HFFc6 (cell line): ENCODE measurements at places on chromosomes 4 and X. TPM values are rescaled to one million over a fixed set of nuclear protein-coding genes. Genes with fewer than 3 reads are reported as not detected.

TIMP1 gene
- total RNA-seq = 862 to 1,582 TPM (median 1,245 TPM) in 3 replicates

PFKFB1 gene
- not detected in 3 replicates for total RNA-seq

CPZ gene
- total RNA-seq = 2.4 to 4.4 TPM (median 3.5 TPM) in 3 replicates

DNA sequence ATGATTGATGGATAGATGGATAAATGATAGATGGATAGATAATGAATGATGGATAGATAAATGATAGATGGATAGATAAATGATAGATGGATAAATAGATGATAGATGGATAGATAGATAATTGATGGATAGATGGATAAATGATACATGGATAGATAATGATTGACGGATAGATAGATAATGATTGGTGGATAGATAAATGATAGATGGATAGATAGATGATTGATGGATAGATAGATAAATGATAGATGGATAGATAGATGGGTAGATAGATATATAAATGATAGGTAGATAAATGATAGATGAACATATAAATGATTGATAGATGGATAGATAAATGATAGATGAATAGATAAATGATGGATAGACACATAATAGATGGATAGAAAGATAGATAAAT lies 49.5 kb upstream of the SHOX start:
- H3K27me3 ChIP-seq = peaks cover 6% of the 10 kb centered on the region
- H3K27ac ChIP-seq = no peak overlapping the region
- no peaks in the 10 kb centered on the region for H3K36me3 ChIP-seq
- no peak overlapping the region for H3K4me3 ChIP-seq

- no peak for DNase-seq
- no peaks in the 10 kb centered on the region for H3K36me3 ChIP-seq
- H3K27ac ChIP-seq = no peak overlapping the region
These were observed 211.4 kb downstream of the GASK1B start for GRCh38 chr4:157961229-157961990.

DNA sequence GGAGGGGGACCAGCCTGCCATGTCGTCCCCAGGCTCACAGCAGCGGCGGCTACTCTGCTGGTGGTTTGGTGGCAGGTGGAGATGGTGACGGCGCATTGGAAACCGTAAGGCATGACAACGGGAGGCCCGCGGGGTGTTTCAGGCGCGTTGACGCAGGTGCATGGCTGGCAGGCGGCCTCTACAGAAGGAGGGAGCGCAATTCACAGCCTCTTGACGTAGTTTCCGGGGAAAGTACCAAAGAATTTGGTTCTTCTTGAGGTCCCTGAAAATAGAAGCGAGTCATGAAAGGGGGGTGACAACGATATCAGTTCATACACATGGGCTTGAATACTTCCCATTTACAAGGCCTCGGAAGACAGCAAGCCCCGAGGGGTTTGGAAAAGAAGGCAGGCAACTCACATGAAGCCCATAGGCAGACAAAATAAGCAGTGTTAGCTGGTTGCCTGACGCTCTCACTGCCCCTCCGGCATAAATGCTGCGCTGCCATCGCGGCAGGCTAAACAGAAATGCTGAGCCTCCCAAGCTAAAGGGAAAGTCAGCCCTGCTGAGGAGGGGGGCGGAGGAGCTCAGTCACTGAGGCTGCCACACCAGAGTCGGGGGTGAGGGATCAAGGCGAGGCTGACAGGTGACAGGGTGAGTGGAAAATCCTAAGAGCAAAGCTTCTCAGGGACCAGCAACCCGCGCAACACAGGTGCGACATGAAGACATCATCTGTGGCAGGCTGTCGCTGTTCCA lies 52.3 kb upstream of the PDLIM3 start:
- DNase-seq = no peak
- H3K4me3 ChIP-seq = no peak overlapping the region; the same call in 1 of the 2 replicates
- H3K36me3 ChIP-seq = no peaks in the 10 kb centered on the region
- no peak overlapping the region for H3K27ac ChIP-seq
- H3K27me3 ChIP-seq = peaks cover 23% of the 10 kb centered on the region
- peaks cover 20% of the 10 kb centered on the region for H3K4me1 ChIP-seq

DNA sequence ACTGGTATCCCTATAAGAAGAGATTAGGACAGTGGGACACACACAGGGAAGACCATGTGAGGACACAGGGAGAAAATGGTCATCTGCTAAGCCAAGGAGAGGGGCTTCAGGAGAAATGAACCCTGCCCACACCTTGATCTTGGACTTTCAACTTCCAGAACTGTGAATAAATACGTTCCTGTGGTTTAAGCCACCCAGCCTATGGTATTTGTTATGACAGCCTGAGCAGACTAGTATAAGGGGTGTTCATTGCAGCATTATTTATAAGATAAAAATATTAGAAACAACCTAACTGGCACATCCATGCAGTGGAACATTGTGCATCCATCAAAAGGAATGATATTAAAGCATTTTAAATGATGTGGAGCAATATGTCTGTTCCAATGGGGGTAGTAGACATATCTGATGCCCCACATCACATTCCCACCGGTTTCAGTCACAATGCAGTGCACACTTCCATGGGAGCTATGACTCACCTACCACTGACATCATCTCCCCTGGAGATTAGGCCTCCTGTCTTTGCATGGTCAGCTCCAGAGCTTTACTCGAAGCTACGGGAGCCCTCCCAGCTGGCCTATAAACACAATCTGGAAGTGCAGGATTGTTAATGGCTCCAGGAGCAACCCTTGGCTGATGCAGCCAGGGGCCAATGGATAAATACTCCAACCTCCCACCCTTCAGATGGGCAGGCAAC lies 38.9 kb upstream of the MAMLD1 start:
- H3K27ac ChIP-seq = peak overlapping the region; percentile 76
- no peaks in the 10 kb centered on the region; the same call in 1 of the 2 replicates for H3K27me3 ChIP-seq
- peak overlapping the region; percentile 33; the same call in 1 of the 2 replicates for H3K4me3 ChIP-seq
- DNase-seq = peak; percentile 76
- peaks cover 29% of the 10 kb centered on the region for H3K4me1 ChIP-seq

HSFX3 gene
- not detected in 3 replicates for total RNA-seq

GRCh38 chr4:136036744-136037143 lies 1495.5 kb downstream of the PCDH18 start:
- no peak overlapping the region for H3K27ac ChIP-seq
- H3K36me3 ChIP-seq = no peaks in the 10 kb centered on the region
- H3K4me3 ChIP-seq = no peak overlapping the region
- H3K27me3 ChIP-seq = no peaks in the 10 kb centered on the region

- H3K4me3 ChIP-seq = no peak overlapping the region
- DNase-seq = no peak
- H3K27ac ChIP-seq = no peak overlapping the region
- H3K27me3 ChIP-seq = peaks cover 3% of the 10 kb centered on the region
These were observed 327.1 kb downstream of the STIM2 start for GRCh38 chr4:27187786-27188185.

GRCh38 chr4:168666531-168666930 lies 169.7 kb downstream of the PALLD start:
- peaks cover 41% of the 10 kb centered on the region for H3K4me1 ChIP-seq
- peak overlapping the region; percentile 15; the same call in 1 of the 2 replicates for H3K4me3 ChIP-seq
- H3K27ac ChIP-seq = peak overlapping the region; percentile 1; the same call in 1 of the 2 replicates
- no peaks in the 10 kb centered on the region for H3K36me3 ChIP-seq
- peaks cover under 1% of the 10 kb centered on the region; the same call in 1 of the 2 replicates for H3K27me3 ChIP-seq
- DNase-seq = peak; percentile 76

DNA sequence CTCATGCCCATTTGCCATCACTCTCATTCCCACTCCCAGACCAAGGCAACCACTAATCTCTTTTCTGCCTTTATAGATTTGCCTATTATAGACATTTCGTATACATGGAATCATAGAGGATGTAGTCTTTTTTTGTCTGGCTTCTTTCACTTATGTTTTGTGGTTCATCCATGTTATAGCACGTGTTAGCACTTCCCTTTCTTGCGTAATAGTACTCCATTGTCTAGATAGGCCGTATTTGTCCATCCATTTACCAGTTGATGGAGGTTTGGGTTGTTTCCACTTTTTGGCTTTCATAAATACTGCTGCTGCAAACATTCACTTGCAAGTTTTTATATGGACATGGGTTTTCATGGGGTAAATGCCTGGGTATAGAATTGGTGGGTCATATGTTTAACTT lies 48.4 kb downstream of the KIF4A start:
- H3K4me1 ChIP-seq = no peaks in the 10 kb centered on the region
- no peak overlapping the region for H3K27ac ChIP-seq
- no peak overlapping the region for H3K4me3 ChIP-seq
- H3K36me3 ChIP-seq = no peaks in the 10 kb centered on the region; the same call in 1 of the 2 replicates

DRD5 gene
- not detected in 3 replicates for total RNA-seq

BST1 gene
- 2.7 and 4.1 TPM in 2 replicates for total RNA-seq

DNA sequence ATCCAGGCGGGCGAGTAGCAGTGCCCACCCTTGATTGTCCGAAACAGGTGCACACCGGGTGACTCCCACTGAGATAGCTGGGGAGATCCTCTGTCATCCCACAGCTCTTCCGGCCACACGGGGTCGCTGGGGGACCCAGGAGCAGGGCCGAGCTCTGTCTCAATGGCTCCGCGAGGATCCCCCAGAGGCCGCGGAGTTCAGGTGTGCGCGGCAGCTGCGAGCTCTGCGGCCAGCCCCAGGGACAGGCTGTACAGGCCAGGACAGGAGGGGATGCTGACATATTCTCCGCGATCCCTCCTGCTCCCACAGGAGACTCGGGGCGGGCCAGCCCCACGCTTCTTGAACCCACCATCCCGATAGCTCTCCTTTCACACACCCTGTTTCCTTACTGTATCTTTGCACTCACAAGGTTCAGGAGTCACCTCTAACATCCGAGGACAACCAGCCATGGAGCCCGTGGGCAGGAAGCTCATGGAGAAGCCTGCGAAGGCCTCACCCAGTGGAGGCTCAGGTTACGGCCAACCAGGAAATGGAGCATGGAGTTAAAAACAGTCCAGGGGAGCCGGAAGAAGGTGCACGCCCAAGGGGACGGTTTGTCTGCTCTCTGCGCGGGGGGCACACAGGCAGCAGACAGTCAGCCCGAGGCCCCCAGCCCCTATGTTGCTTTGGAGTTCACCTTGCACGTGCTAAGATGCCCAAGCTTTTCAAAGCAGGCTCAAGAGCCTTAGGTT lies 77.9 kb upstream of the AMELX start:
- no peak overlapping the region for H3K4me3 ChIP-seq
- H3K27me3 ChIP-seq = no peaks in the 10 kb centered on the region
- no peaks in the 10 kb centered on the region for H3K36me3 ChIP-seq
- DNase-seq = no peak
- no peak overlapping the region for H3K27ac ChIP-seq
- peaks cover under 1% of the 10 kb centered on the region; the same call in 1 of the 2 replicates for H3K4me1 ChIP-seq

RADX gene
- total RNA-seq = 0.18 to 0.27 TPM (median 0.24 TPM) in 3 replicates

DNA sequence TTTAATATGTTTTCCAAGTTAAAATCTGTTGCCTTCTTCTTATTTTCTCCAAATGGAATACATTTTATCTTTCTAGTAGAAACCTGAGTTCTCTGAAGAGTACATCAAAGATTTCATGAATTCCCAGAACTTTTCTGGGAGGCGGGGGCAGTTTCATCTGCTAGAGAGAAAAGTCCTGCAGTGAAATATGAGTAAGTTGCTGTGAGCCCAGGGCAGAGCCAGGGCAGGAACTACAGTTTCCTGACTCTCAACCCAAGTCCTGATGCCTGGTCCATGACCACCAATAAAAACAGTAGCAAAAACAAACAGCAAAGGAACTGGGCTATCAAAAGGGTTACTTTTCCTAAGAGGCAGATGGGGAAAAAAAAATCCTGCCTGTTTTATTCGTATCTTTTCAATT lies 239.4 kb upstream of the CTSO start:
- H3K27me3 ChIP-seq = no peaks in the 10 kb centered on the region; the same call in 1 of the 2 replicates
- peaks cover 23% of the 10 kb centered on the region for H3K4me1 ChIP-seq
- no peak for DNase-seq
- no peaks in the 10 kb centered on the region for H3K36me3 ChIP-seq
- H3K27ac ChIP-seq = no peak overlapping the region

DDX60 gene
- 3.2 to 7.2 TPM (median 3.6 TPM) in 3 replicates for total RNA-seq

DNA sequence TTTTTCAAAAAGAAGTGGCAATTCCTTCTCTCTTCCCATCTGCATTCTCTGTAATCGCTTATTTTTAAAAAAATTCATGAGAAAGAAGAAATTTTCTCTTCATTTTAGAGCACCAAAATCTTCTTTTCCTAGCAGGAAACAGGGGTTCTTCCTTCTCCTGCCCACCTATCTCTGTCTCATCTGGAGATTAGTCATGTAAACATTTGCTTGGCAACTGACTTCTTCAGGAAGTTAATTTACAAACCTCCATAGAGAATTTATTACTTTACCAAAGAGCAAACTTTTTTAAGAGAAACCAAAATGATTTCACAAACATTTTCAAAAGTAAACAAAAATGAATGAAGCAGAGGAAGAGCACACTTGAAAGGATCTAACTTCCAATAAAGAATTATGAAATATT lies 13.5 kb downstream of the TTC29 start:
- H3K4me3 ChIP-seq = peak overlapping the region; percentile 56
- H3K27me3 ChIP-seq = peaks cover 7% of the 10 kb centered on the region
- peak overlapping the region; percentile 35 for H3K27ac ChIP-seq
- peaks cover 10% of the 10 kb centered on the region for H3K4me1 ChIP-seq

MAGED2 gene
- total RNA-seq = 232 and 248 TPM in 2 replicates

DNA sequence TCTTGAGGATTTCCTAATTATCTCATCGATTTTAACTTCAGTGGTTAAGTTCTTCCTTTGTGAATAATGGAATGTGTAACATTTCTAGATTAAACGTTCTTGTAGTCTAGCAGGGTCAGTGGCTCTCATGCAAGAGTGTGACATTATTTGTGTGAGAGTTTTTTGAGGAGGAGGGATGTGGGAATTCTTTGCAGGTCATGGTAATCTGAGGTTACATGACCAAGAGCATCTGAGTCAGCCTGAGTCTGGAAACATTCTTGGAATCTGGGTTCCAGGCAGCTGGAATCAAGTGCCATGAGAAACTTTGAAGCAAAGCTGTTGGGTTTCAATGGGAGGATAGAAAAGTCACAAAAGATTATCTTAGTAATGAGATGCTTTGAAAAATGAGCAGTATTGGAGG lies 49.5 kb downstream of the GK start:
- H3K27ac ChIP-seq = peak overlapping the region; percentile 66
- H3K36me3 ChIP-seq = peaks cover 4% of the 10 kb centered on the region; the same call in 1 of the 2 replicates
- no peaks in the 10 kb centered on the region for H3K27me3 ChIP-seq
- no peak overlapping the region for H3K4me3 ChIP-seq
- peaks cover 13% of the 10 kb centered on the region for H3K4me1 ChIP-seq

GRCh38 chrX:115388879-115389278 lies 99.4 kb downstream of the LUZP4 start:
- H3K4me1 ChIP-seq = peaks cover 9% of the 10 kb centered on the region; the same call in 1 of the 2 replicates
- H3K36me3 ChIP-seq = no peaks in the 10 kb centered on the region
- DNase-seq = no peak
- no peaks in the 10 kb centered on the region for H3K27me3 ChIP-seq
- no peak overlapping the region for H3K27ac ChIP-seq
- no peak overlapping the region for H3K4me3 ChIP-seq

C1QTNF7 gene
- total RNA-seq = not detected in 3 replicates
